ENCODE measurements at places on chromosomes 12 and 14. TPM values are rescaled to one million over a fixed set of nuclear protein-coding genes. Genes with fewer than 3 reads are reported as not detected.

The CPNE6 gene
- polyA plus RNA-seq: not detected

The THAP2 gene
- 13.0 TPM for polyA plus RNA-seq

The TNFRSF1A gene
- polyA plus RNA-seq: 89.2 TPM

GRCh38 chr12:127191129-127191528 is 1075.8 kb upstream of the TMEM132C start:
- no peak for DNase-seq

GRCh38 chr14:98692832-98693231 is 579.2 kb downstream of the BCL11B start:
- no peak for DNase-seq

DNA sequence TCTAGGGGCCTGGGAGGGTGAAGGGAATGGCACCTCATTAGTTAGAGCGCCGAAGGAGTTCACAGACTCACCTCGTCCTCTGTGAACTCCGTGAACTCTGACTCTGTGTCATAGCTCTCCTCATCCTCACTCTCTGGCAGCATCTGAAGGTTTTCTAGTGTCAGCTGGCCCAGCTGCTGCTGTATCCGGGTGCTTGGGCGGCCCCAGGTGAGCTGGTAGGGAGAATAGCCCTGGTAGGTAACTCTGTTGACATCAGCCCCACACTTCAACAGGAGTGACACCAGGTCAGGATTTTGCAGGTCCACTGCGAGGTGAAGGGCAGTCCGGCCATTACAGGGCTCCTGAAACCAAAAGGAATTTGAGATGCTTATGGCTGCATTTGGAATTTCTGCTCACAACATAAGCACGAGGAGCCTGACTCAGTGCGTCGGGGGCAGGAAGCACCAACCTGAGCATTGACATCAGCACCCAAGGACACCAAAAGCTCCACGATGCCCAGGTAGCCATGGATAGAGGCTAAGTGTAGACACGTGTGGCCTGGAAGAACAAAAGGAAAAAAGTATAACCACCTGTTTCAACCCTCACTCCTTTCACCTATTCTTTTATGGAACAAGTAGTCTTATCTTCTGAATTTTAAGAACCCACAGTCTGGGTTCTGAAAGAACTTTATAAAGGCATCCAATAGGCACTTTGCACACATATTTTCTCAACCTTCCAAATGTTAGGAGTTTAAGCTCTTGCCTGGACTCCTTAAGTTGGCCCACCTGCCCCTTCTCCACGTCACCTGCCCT is 2.0 kb downstream of the NFKBIA start:
- no peak for DNase-seq

- DNase-seq: no peak
These were observed 112.6 kb downstream of the RIMBP2 start for GRCh38 chr12:130603396-130603965.

DNA sequence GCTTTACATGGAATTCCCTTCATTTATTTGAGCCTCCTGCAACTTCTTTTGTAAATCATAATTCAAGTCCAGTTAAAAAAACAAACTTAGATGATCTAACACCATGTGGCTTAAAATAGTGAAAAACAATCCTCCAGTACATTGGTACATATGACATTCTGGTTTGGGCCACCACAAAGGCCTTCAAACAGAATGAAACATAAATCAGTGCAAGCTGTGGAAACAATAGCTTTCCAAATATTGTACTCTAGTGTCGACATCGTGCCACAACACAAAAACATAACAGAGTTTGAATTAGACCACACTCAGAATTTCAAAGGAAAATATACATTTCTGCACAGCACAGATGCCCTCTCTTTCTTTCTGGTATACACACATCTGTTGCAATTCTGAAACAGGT is 751.3 kb downstream of the SLC6A15 start:
- DNase-seq: no peak

- no peak for DNase-seq
These were observed 208.2 kb upstream of the GARIN6 start for GRCh38 chr12:99439399-99439798.

- no peak for DNase-seq
These were observed 24.7 kb upstream of the NTF3 start for GRCh38 chr12:5407034-5407856.

- no peak for DNase-seq
These were observed 184.8 kb downstream of the ETV6 start for GRCh38 chr12:11834104-11834812.

DNA sequence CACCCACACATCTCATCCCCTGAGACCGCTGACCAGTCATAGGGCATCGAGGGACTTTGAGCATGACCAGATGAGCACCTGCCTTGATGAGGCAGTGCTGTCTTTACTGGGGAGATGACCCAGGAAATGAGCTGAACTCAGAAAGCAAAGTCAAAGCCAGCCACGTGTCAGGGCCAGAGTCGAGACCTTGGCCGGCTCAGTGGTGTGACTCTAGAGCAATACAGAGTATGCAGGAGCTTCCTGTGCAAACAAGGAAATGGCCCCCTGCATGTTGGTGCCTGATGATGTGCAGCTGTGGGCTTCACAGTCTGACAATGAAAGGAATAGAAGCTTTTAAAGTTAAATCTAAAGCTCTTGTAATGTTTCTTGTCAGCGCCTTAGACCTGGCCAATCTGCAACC is 332.9 kb downstream of the PCNX1 start:
- no peak for DNase-seq
